ENCODE measurements at places on chromosomes 7 and 10. TPM values are rescaled to one million over a fixed set of nuclear protein-coding genes. Genes with fewer than 3 reads are reported as not detected.

GRCh38 chr10:34748767-34749166, 66.3 kb downstream of the PARD3 start:
- no peak for DNase-seq
- no peak overlapping the region for H3K4me3 ChIP-seq
- peaks cover 4% of the 10 kb centered on the region for H3K4me1 ChIP-seq
- no peak overlapping the region for H3K27ac ChIP-seq

GRCh38 chr7:21947056-21947455, 1.4 kb upstream of the CDCA7L start:
- no peak overlapping the region for H3K4me3 ChIP-seq
- no peak for DNase-seq
- peaks cover 32% of the 10 kb centered on the region for H3K27me3 ChIP-seq
- H3K27ac ChIP-seq: no peak overlapping the region

- no peaks in the 10 kb centered on the region for H3K36me3 ChIP-seq
- H3K4me3 ChIP-seq: no peak overlapping the region
- no peak for DNase-seq
- no peaks in the 10 kb centered on the region for H3K27me3 ChIP-seq
Observed at GRCh38 chr7:94357076-94357475, 37.6 kb upstream of the COL1A2 start.

DNA sequence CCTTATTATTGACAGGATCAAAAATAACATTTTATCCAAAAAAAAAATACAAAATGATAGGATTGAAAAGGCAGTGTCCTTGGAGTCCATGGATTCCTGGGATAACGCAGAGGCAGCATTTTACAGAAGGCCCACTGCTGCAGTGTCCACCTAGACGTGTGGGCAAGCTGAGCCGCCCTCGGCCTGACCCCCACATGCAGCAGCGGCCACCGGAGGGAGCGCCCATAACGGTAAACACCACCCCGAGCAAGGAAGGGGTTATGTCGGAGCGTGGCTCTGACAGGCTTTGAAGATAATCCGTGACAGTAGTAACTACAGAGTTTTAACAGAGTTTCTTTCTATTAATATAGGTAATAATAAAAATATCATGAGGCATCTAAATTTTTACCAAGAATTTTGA, 45.3 kb upstream of the PITRM1 start:
- no peak overlapping the region for H3K27ac ChIP-seq
- H3K36me3 ChIP-seq: no peaks in the 10 kb centered on the region
- no peaks in the 10 kb centered on the region for H3K4me1 ChIP-seq

- DNase-seq: no peak
- no peaks in the 10 kb centered on the region for H3K27me3 ChIP-seq
- no peaks in the 10 kb centered on the region for H3K36me3 ChIP-seq
- peak overlapping the region; percentile 92 for H3K4me3 ChIP-seq
- H3K4me1 ChIP-seq: peaks cover 18% of the 10 kb centered on the region
Observed at GRCh38 chr10:33332183-33333065, 2.0 kb downstream of the NRP1 start.

DNA sequence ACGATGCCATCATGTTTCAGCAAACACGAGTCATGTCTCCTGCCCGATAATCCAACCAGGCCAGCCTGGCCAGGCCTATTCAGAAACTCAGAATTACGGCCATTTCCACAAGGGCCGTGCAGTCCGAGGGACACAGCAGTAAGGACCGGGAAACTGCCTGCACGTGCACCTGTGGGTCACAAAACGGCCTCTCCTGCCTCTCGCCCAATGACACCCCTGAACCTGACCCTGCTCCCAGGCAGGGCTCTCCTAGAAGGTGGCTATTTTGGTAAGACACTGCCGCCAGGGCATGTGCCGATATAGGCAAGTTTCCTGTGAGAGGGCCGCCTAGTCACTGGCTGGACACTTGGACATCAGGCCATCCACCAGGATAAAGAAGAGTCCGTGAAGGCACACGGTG, 196.7 kb downstream of the TCERG1L start:
- no peaks in the 10 kb centered on the region for H3K27me3 ChIP-seq
- H3K4me1 ChIP-seq: no peaks in the 10 kb centered on the region
- no peak overlapping the region for H3K27ac ChIP-seq
- H3K4me3 ChIP-seq: no peak overlapping the region

DNA sequence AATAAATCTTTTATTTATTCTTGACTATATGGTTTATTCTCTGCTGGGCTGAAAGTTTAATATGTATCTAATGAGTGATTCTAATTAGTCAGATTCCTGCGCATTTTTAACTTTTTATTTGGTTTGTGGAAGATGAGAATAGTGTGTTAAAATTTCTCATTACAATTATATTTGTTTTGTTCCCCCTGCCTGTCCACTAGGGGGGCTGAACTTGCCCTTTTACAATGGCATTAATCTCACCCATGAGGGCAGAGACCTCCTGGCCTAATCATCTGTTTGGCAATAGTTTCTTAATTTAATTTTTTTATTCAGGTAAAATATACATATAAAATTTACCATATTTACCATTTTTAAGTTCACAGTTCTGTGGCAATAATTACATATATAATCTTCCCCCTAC, 278.5 kb upstream of the NPY start:
- H3K4me1 ChIP-seq: no peaks in the 10 kb centered on the region
- H3K27ac ChIP-seq: no peak overlapping the region
- no peak for DNase-seq
- no peaks in the 10 kb centered on the region for H3K36me3 ChIP-seq
- no peaks in the 10 kb centered on the region for H3K27me3 ChIP-seq

- no peaks in the 10 kb centered on the region for H3K36me3 ChIP-seq
- no peaks in the 10 kb centered on the region for H3K4me1 ChIP-seq
- H3K27ac ChIP-seq: no peak overlapping the region
- no peak for DNase-seq
- H3K4me3 ChIP-seq: no peak overlapping the region
- no peaks in the 10 kb centered on the region for H3K27me3 ChIP-seq
Observed at GRCh38 chr7:79741684-79742083, 288.2 kb upstream of the MAGI2 start.

DNA sequence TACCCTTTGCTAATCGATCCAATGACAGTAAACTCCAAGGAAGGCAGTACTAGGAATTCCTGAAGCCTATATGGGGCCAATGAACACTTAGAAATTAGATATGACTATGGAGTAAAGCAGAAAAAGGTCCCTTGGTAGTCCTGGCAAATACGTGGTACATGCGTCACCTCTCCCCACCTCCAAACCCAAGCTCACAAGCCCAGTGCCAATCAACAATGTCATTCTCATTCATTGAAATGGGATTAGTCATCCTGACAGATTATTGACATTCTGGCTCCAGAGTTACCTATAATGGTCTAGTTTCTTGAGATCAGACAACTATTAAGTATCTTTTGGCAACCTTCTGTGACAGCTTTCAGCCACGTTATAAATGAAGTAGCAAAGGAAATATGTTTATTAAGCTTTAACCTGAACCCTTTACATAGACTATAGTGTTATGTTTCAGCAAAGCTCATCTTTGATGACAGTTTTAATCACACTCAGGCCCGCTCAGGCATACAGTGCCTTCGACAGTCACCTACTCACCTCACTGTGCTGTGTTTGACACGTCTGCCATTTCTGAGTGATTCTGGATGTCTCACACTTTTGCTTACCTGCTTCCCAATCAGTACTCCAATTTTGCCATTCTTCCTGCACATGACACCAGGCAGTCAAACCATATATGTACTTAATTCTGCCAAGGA, 69.6 kb upstream of the ADO start:
- H3K36me3 ChIP-seq: no peaks in the 10 kb centered on the region
- peaks cover 2% of the 10 kb centered on the region for H3K27me3 ChIP-seq
- H3K4me3 ChIP-seq: no peak overlapping the region
- H3K27ac ChIP-seq: no peak overlapping the region

- H3K27me3 ChIP-seq: no peaks in the 10 kb centered on the region
- no peak overlapping the region for H3K4me3 ChIP-seq
- DNase-seq: no peak
Observed at GRCh38 chr10:64215088-64215487, 693.9 kb downstream of the REEP3 start.

GRCh38 chr10:31620226-31621151, 301.5 kb downstream of the ZEB1 start:
- no peaks in the 10 kb centered on the region for H3K4me1 ChIP-seq
- no peak overlapping the region for H3K4me3 ChIP-seq
- no peaks in the 10 kb centered on the region for H3K36me3 ChIP-seq

DNA sequence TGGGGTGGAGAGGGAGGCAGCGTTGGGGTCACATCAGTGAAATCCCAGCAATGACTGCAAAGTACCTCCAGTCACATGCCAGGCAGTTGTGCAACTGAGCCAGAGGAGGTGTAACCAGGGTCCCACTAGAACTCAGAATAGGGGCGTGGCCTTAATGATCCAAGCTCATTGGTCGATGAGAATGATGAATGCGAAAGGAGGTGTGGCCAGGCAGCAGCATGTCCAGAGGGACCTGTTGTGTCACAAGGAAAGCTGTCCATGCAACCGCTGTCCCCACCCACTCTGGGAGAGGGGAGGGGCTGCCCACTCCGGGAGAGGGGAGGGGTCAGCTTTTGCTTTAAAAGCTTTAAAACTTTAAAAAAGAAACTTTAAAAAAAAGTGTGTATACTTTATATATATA, 25.3 kb upstream of the MTPAP start:
- H3K4me1 ChIP-seq: no peaks in the 10 kb centered on the region
- H3K27ac ChIP-seq: no peak overlapping the region
- no peaks in the 10 kb centered on the region for H3K36me3 ChIP-seq
- DNase-seq: peak; percentile 24
- H3K27me3 ChIP-seq: no peaks in the 10 kb centered on the region

DNA sequence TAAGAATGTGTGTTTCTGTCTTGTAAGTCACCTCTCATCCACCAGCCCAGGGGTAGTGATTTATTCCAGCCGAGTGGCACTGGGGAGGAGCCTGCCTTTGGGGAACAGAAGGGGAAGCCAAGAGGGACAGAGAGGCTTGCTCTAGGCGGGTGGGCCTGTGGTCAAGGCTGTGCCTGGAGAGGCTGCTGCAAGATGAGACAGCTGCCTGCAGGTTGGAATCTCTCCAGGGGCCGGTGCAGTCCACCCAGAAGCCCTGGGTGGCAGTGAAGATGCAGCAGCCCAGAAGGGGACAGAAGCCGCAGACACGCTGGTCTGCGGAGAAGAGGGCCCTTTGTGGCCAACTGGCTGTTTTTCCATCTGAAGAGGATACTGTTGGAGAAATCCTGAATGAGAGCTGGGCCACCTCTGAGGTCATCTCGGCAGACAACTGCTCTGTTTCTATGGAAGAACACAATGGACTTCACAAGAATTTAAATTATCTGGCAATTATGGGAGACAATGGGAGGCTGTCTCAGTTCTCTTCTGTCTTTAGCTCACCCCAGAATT, 175.7 kb downstream of the GFRA1 start:
- H3K27ac ChIP-seq: no peak overlapping the region
- DNase-seq: no peak
- H3K27me3 ChIP-seq: peaks cover 5% of the 10 kb centered on the region
- no peak overlapping the region for H3K4me3 ChIP-seq
- H3K36me3 ChIP-seq: no peaks in the 10 kb centered on the region

- H3K4me1 ChIP-seq: peaks cover 3% of the 10 kb centered on the region
- no peak overlapping the region for H3K4me3 ChIP-seq
- H3K36me3 ChIP-seq: no peaks in the 10 kb centered on the region
Observed at GRCh38 chr10:6583447-6583846, 3.4 kb upstream of the PRKCQ start.

GRCh38 chr7:66198956-66199355, 6.2 kb upstream of the TPST1 start:
- H3K36me3 ChIP-seq: no peaks in the 10 kb centered on the region
- H3K4me3 ChIP-seq: no peak overlapping the region
- H3K27me3 ChIP-seq: no peaks in the 10 kb centered on the region
- H3K4me1 ChIP-seq: no peaks in the 10 kb centered on the region

DNA sequence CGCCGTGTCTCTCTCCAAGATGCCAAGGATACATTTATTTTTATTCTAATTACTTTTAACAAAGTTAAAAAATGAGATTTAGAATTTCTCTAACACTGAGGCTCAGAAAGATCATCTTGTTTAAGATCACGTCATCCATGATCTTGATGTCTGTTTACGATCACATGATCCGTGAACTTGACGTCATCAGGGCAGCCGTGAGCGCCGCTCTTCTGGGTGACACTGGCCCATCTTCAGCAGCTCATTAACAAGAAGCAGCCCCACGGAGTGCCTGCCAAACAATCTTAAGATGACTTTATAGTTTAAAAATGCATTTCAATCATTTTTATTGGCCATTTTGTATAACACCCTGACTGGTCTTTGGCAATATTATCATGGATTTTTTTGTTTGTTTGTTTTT, 291.1 kb upstream of the PRKCQ start:
- no peak overlapping the region for H3K27ac ChIP-seq
- H3K36me3 ChIP-seq: no peaks in the 10 kb centered on the region
- H3K27me3 ChIP-seq: no peaks in the 10 kb centered on the region
- no peaks in the 10 kb centered on the region for H3K4me1 ChIP-seq

DNA sequence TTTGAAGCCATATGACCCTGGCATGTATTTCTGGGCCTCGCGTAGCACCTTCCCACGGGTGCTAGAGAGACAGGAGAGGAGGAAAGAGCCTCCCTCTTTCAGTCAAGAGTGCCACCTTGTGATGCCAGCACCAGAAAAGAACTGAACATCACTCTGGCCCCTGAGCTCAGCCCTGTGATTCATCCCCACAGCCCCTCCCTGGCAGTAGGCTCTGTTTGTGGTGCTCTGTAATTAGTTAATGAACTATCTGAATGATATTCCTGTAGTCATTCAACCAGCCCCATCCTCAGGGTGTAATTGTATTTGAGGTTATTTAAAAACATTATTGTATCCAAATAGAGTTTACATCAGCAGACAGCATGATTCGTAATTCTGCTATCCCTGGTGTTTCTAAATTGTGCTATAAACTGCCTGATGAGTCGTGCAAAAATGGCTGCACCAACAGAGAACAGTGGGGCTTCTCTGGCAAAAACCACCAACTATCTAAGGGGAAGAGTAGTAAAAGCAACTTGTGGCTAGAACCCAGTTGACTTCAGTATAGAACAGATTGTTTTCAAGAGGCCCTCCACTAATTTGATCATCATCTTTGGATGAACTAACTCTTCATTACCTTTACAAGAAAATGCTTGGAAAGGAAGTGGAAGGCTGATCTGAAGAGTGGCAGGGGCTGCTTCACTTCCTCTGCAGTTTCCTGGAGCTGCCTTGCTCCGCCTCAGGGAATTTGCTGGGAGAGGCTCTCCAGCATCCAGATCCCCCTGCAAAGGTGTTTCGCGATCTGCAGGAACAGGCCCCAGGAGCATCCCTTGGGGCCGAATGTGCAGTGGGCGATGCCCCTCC, 23.7 kb upstream of the TIAL1 start:
- no peaks in the 10 kb centered on the region for H3K27me3 ChIP-seq
- H3K36me3 ChIP-seq: no peaks in the 10 kb centered on the region
- no peak overlapping the region for H3K4me3 ChIP-seq
- no peak overlapping the region for H3K27ac ChIP-seq
- no peak for DNase-seq

GFRA1 gene
- polyA plus RNA-seq: 1.8 TPM

COL13A1 gene
- 5.8 TPM for polyA plus RNA-seq

SP4 gene
- polyA plus RNA-seq: 1.4 TPM

TSPAN13 gene
- 157 TPM for polyA plus RNA-seq

PSMC2 gene
- 143 TPM for polyA plus RNA-seq

BCL7B gene
- polyA plus RNA-seq: 54.0 TPM

C10orf71 gene
- polyA plus RNA-seq: not detected

DIP2C gene
- polyA plus RNA-seq: 13.2 TPM

GPNMB gene
- polyA plus RNA-seq: 36.3 TPM

AKR1C2 gene
- polyA plus RNA-seq: 35.0 TPM

Data from hepatocyte (in vitro differentiated cells).